ENCODE measurements at places on chromosomes 7 and 10.
A peak's percentile ranks its signal among the peaks of the same experiment; 100 is the strongest.

GRCh38 chr7:66323114-66323796, 118.1 kb downstream of the TPST1 start:
- DNase-seq: no peak

GRCh38 chr7:91892821-91893340, 12.4 kb upstream of the MTERF1 start:
- DNase-seq: no peak

GRCh38 chr7:3260401-3260715, 40.7 kb upstream of the SDK1 start:
- DNase-seq: no peak

DNA sequence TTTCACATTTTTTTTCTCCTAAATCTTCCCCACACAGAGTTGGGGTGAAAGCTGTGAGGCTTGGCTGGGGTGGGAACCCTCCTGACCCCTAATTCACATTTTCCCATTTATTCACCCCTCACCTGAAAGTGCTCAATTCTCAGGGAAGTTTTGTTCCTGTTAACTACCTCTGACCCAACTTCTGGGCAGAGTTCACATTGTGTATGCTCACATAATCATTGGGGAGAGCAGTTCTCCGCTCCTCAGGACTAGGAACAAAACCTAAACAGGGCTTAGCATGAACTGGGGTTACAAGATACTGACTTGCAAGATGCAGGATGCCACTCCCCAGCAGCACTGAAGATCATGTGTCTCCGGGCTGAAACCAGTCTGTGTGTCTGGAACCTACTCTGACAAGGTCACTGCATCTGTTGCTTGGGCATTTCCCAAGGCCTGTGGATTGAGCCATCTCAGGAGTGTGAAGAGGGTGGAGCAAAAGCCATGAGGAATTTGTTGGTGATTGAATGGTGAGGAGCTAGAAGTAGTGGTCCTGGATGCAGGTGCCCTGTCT, 258.1 kb upstream of the IGFBP3 start:
- no peak for DNase-seq

DNA sequence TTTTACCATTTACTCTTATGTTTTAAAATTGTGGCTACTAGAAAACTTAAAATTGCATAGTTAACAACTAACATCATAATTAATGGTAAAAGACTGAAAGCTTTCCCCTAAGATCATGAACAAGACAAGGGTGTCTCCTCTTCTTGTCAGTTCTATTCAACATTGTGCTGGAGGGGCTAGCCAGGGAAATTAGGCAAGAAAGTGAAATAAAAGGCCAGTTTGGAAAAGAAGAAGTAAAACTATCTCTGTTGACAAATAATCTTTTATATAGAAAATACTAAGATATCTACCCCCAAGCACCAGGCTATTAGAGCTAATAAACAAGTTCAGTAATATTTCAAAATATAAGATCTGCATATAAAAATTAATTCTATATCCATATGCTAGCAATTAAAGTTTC, 46.9 kb upstream of the MXI1 start:
- no peak for DNase-seq

GRCh38 chr7:121752706-121753105, 120.3 kb upstream of the PTPRZ1 start:
- no peak for DNase-seq

DNA sequence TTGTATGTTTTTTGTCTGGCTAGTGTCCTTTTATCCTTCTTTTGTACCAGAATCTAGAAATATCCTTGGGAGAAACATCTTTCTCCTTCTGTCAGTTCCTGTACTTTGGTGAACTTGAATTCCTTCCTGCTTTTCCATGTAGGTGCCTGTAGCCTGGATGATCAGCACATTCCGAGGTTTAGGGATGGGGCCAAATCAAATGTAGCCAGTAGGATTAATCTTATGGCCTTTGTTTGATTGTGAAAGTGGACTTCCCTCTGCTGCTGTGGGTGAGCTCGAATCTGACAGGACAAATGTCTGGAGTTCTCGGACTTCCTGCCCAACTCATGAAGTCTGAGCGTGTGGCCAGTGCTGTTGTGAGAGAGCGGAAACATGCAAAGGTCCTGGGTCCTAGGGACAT, 33.2 kb upstream of the NAMPT start:
- DNase-seq: no peak

DNA sequence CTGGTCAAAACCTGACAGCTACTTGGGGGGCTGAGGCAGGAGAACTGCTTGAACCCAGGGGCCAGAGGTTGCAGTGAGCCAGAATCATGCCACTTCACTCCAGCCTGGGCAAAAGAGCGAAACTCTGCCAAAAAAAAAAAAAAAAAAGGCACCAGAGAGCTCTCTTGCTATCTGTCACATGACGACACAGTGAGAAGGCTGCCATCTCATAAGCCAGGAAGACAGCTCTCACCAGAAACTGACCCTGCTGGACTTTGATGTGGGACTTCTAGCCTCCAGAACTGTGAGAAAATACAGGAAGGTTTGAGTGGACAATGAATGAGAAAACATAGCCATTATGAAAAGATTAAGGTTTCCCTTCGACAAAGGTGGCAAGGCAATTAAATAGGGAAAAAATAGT, 51.1 kb upstream of the KCNIP2 start:
- DNase-seq: no peak

- peak; percentile 3 for DNase-seq
These were observed 686 bp downstream of the AASS start for GRCh38 chr7:122143376-122143750.

GRCh38 chr7:70032649-70033048, 434.4 kb downstream of the AUTS2 start:
- DNase-seq: no peak

DNA sequence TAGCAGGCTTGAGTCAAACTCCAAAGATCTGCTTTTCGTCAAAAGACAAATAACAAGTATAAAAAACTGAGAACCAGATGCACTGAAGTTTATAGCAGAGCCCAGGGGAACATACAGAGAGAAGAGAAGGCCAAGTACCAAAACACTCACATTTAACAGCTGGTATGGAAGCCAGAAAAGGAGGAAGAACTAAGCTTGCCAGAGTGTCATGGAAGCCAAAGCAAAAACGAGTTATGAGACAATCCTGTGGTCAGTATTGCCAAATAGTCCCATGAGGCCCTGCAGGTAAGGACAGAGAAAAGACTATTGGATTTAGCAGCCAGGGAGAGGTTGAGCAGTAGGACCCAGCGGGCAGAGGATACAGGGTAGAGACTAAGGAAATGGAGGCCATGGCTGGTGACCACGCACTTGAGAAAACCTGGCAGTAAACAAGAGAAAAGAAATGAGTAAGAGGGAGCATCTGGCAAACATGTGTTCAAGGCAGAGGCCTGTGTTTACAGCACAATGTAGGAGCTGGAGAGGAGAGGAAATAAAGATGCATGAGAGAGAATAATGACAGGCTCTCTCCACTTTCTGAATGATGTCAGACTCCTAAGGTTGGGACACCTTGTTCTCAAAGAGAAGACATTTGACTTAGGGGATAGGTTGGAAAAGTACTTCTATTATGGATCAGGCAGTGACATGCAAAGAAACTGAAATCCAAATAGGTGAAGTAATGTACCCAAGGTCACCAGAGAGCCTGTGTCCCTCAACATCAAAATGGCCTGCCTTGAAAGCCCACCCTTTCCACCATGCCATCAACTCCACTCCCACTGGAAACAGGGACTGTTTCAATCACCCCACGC, 9.1 kb downstream of the CREB3L2 start:
- DNase-seq: no peak

- DNase-seq: no peak
These were observed 17.4 kb upstream of the CYP3A7 start for GRCh38 chr7:99752356-99752755.

DNA sequence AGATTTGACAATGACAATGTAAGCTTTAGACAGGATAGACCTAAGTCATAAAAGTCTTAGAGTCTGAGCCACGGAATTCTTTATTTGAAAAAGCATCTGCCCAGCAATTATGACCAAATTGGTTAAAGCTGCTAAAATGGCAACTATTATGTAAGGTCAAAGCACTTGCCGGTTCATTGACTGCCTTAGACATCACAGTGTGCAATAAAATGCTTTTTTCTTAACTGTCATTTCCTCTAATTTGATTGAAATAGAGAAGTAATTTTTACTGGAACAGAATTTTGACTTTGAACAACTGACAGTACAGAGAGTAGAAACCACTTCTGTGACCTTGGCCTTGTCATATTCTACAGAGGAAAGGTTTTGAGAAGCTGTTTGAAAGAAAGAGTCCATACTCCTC, 142.9 kb downstream of the THSD7A start:
- no peak for DNase-seq

DNA sequence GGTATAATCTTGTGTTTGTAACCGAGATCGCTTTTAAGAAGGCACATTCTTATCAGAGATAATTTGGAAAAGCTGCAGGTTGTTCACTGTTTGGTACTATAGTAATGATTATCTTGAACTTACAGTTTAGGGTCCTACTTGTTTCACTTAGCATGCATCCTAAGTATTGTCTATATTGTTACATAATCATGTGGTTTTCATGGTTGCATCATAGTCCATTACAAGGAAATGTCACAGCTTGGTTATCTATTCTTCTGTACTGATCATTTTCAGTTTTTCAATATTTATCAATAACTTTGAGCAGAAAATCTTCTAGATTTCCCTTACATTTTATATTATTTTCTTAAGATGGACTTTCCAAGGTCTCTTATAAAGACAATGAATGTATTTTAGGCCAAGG, 116.3 kb downstream of the PLPP4 start:
- DNase-seq: no peak

- no peak for DNase-seq
These were observed 56.2 kb upstream of the OPN4 start for GRCh38 chr10:86598151-86598550.

DNA sequence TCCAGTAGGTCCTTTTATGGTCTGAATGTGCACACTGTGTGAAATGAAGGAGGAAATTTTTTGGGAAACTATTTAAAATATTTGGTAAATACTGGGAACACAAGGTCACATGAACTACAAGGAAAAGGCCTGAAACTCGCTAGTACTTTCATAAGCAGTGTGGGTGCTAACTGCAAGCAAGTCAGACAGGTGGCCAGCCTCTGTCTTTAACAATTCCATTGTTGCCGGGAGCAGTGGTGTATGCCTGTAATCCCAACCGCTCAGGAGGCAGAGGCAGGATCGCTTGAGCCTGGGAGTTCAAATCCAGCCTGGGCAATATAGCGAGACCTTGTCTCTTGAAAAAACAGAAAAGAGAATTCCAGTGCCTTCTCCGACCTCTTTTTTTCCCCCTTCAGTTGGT, 37.5 kb downstream of the SMURF1 start:
- no peak for DNase-seq

- no peak for DNase-seq
These were observed 84.2 kb downstream of the C10orf105 start for GRCh38 chr10:71635251-71635866.

- no peak for DNase-seq
These were observed 4.9 kb upstream of the PHKG1 start for GRCh38 chr7:56097700-56098099.

- no peak for DNase-seq
These were observed 114.1 kb upstream of the IGFBP3 start for GRCh38 chr7:46035166-46035565.

DNA sequence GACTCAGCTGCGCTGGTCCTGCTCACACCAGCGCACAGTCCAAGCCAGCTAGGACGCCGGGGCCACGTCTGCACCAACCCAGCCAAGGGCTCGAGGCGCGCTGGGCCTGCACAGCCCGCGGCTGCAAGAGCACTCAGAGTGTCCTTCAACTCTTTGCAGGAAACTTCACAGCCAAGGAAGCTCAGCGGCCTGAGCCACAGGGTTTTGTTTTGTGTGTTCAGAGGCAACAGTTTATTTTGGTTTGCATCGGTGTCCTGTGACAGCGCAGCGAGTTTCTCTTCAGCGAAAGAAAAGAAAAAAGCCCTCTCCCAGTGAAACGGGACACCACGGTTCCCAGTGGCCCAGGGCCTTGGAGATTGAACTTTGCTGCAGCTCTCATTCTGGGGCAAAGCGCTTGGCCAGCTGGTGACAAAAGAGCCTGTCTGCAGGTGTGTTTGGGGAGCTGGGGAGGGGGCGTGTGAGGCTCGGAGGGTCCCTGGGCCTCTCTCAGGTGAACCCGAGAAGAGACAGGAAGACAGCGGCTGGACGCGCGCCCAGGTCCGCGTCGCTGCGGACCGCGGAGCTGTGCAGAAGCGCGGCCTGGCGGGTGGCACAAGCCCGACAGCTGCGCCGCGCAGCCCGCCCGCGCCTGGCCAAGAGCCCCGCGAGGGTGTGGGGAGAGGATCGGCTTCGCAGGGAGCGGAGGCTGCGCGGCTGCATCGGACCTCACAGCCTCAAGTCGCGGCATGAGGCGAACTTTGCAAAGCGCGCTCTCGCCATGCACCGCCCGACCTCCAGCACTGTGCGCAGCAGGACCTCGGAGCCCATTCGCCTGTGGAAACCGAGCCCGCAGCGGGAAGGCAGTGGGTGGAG, 922 bp downstream of the CXCL12 start:
- DNase-seq: no peak

GRCh38 chr10:85558533-85558932, 808.1 kb downstream of the GRID1 start:
- DNase-seq: no peak

DNA sequence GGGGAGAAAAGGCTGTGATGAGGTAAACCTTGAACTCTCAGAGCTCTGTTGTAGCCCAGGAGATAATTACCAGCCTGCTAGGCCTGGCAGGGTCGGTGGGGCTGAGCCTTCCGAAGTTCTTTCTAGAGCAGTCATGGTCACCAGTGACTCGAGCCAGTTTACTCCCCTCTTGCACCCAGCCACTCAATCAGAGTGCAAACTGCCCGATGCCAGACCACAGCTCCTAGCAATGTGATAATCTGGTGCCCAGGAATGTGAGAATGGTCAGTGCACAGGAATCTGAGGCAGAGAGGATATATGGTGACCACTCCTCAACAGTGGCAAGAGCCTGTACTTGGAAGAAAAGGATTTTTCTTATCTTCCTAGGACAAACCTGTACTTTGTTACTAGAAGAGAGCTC, 46.4 kb upstream of the KMT2E start:
- DNase-seq: no peak

- no peak for DNase-seq
These were observed 43.0 kb downstream of the HERC4 start for GRCh38 chr10:68032113-68032512.

- DNase-seq: no peak
These were observed 9.0 kb upstream of the PIP4K2A start for GRCh38 chr10:22723343-22723779.

DNA sequence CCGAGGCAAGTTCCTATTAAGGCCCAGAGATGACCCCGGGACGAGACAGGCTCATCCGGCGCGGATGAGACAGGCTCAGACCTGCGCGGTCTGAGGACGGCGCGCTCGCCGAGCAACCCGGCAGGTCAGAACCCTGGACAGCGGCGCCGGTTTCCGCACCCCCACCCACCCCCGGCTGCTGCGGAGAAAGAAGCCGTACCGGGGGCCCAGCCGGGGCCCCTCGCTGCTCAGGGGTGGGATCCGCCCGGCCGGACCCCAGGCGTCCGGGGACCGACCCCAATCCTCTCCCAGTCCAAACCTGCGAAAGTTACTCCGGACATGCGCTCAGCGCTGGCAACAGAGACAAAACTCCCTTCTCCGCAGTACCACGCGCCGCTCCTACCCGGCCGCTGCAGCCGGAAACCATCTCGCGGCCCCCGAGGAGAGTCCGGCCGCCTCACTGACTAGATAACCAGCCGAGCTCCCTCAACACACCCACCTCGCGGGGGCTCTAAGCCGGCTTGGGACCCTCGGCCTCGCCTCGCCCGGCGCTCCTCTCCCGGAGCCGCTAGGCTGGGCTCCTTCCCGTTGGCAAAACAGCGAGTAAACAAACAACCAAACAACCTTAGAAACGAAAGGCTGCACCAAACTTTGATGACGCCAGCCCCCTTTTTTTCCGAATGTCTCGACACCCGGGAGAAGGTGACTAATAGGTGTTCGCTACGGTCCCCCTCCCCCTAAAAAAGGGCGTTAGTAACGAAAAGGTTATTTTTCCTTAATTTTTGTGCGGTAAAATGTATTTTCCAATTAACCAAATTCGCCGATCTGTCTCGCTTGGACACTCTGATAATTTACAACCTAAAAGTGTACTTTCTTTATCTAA, 2.3 kb upstream of the DRGX start:
- DNase-seq: peak; percentile 23
